Esophagus (tissue), 2 donors: ENCODE measurements at places on chromosomes 1 and 21. TPM values are rescaled to one million over a fixed set of nuclear protein-coding genes. Genes with fewer than 3 reads are reported as not detected.

RGS8 gene
- not detected for polyA plus RNA-seq

DCDC2B gene
- not detected for polyA plus RNA-seq

C4BPA gene
- 0.01 TPM for polyA plus RNA-seq

PDC gene
- not detected for polyA plus RNA-seq

TEX38 gene
- not detected for polyA plus RNA-seq

KCNJ9 gene
- not detected for polyA plus RNA-seq

HSD3B1 gene
- polyA plus RNA-seq: not detected

NR1I3 gene
- not detected for polyA plus RNA-seq

PTGER3 gene
- 1.1 TPM for polyA plus RNA-seq

TP73 gene
- polyA plus RNA-seq: 6.0 TPM

METTL18 gene
- 5.7 TPM for polyA plus RNA-seq

IVL gene
- polyA plus RNA-seq: 161 TPM

GJB5 gene
- 99.0 TPM for polyA plus RNA-seq

CLDN19 gene
- not detected for polyA plus RNA-seq

PLA2G2F gene
- polyA plus RNA-seq: 0.02 TPM

LDLRAD1 gene
- 0.31 TPM for polyA plus RNA-seq

TDRD5 gene
- polyA plus RNA-seq: 0.48 TPM

DNAJB4 gene
- 4.9 TPM for polyA plus RNA-seq

ALPL gene
- polyA plus RNA-seq: 2.4 TPM

FCGR3B gene
- 0.04 TPM for polyA plus RNA-seq

RBBP4 gene
- 47.0 TPM for polyA plus RNA-seq
